Activated T-cell treated with anti-CD3 and anti-CD28 coated beads, Interleukin-2, amount 50 U/mL, for 48 hours (primary cell): ENCODE measurements at places on chromosomes 5 and 9.
A peak's percentile ranks its signal among the peaks of the same experiment; 100 is the strongest.

DNA sequence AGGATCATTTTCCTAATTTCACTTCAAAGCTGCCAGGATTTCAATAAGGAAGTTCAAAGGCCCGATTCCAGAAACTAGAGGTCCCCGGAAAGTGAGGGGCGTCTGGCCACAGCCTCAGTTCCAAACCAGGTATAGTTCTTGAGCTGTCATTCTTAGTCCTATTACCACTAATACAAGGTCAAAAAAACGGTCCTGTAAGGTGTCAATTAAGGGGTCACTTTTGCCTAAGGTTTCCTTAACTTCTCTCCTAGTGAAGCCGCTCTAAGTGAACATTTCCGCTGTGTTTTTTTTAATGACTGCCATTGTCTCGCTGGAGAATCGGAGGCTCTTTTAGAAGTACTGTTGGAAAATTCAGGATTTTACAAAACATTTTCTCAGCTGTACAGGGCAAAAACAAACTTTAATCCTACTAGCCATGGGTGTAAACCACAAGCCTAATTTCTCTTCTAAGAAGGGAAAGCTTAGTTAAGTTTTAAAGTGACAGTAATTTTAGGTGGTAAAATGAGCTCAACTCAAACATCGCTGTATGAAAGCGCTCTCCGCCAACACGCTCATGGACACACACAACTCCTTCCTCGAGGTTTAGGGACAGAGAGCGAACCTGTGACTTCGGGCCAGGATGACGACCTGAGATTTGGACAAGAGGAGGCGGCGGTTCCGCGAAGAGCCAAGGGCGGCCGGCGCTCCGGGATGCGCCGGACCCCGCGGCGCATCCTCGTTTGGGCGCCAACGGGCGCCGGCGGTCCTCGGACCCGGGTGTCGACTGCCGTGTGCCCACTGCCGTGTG, 76.7 kb upstream of the IFNE start:
- DNase-seq = peak; percentile 34

DNA sequence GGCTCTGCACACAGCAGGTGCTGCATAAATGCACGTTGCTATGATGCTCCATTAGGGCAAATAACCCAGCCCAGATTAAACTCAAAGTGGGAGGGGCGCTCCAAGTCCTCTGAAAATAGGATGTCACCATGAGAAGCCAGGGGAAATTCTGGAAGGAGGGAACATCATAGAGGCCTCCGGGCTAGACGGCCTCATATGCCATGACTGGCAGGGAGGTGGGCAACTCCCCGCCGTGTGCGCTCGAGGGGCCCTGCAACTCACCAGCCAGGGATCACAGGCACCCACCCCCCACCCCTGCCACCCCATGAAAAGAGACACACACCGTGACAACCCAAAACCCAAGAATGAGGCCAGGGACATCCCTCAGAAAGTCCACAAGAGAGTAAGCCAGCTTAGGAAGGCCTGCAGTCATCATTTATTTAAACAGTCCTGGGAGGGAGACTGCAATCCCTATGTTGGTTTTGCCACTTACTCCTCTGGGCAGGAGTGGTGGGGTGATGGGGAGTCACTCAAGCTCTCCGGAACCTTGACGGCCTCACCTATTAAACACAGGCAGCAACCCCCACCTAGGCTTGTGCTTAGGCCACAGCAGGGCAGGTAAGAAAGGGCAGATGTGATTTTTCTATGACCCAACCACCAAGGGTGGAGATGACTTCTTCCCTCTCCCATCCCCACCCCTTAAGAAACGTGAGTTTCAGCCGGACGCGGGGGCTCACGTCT, 4.0 kb downstream of the VAV2 start:
- no peak for DNase-seq

GRCh38 chr5:159902444-159903121, 13.7 kb upstream of the ADRA1B start:
- DNase-seq = no peak

DNA sequence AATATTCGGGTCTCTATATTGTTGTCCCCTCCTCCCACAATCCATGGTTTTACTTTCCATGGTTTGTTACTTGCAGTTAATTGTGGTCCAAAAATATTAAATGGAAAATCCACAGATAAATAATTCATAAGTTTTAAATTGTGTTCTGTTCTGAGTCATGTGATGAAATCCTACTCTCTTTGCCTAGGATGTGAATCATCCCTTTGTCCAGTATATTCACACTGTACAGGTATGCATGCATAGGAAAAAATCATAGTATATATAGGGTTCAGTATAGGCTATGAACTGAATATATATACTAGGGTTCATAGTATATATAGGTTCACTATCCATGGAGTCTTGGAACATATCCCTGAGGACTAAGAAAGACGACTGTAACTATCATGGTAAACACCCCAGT, 19.6 kb downstream of the INSYN2B start:
- no peak for DNase-seq

GRCh38 chr5:168423971-168424370, 62.3 kb upstream of the RARS1 start:
- DNase-seq = no peak
